ENCODE measurements at places on chromosomes 5 and 9.

DNA sequence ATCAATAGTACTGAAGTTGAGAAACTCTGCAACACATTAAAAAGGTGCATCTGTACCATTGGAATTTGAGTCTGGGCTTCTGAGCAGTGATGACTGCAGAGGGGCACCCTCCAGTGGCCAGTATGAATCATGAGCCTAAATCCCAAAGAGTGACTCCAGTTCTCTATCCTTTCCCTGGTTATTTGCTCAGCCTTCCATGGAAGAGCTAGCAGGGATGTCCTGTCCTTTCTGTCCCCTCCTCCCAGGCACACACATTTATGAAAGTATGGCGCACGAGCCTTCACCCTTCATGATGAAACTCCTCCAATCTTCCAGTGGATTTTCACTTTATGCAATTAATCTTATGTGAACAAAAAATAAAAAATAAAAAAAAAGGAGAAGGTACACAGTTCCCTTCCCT is 81.0 kb downstream of the ESM1 start:
- DNase-seq, result peak; percentile 20

DNA sequence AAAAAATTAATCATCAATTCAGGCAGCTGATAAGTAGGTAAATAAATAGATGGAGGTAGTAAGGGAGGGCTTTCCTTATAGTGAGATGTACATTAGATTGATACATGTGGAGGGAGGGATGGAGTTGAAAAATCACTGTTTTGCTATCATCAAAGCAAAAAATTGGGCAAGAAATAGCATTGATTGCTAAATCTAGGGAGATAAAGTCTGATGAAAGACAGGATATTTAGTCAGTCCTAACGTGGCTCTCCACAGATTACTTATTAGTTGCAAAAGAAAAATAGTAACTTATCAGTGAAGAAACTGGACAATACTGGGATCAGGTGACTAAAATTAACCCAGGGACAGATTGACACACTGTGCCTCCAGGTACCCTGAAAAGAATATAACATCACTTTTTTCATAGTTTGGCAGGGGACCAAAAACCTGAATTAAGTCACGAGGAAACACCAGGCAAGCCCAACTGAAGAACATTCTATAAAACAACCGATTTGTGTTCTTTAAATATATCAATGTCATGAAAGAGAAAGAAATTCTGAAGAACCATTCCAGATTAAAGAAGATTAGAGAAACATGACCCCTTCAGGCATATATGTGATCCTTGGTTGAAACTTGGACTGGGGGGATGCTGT is 27.1 kb upstream of the GOLPH3 start:
- no peak for DNase-seq

DNA sequence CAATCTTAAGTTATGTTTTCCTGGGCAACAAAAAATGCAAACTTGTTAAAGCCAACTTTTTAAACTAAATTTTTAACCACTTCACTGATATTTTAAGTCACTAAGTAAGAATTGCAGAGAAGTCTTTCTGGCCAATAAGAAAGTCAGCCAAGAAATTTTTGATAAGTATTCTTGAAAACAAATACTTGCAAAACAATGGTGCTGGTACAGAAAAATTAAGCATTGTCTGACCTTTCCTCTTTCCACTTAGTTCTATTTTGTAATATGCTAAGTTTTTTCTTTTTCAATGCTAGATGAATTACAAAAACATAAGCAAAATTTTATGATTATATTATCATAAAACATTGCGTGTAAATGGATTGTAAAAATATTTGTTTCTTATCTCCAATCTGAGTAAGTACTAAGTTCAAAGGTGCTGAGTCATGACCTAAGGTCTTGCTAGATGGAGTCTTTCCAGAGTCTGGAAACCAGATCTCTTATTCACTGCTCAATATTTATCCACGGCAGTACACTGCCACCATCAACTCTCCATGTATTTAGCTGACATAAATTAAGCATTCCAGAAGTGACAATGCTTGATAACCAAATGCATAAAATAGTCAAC is 139.7 kb downstream of the MEF2C start:
- no peak for DNase-seq

DNA sequence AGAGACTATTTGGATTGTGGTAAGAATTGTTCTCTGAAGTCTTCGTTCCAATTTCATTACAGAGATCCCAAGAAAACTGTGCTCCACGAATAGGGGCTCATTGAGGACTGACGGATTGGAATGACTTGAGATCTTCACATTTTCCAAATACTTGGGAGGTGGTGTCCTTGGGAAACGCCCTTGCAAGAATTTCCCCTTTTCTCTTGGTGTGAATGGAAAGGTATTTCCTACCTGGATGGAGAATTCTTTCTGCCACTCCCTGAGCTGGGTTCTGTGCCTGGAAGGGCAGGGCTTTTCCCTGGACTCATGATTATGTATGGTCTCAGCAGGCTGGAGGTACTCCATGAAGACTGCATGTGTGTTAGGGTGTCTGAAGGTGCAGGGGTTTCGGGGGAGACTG is 53.9 kb downstream of the SNX18 start:
- no peak for DNase-seq

DNA sequence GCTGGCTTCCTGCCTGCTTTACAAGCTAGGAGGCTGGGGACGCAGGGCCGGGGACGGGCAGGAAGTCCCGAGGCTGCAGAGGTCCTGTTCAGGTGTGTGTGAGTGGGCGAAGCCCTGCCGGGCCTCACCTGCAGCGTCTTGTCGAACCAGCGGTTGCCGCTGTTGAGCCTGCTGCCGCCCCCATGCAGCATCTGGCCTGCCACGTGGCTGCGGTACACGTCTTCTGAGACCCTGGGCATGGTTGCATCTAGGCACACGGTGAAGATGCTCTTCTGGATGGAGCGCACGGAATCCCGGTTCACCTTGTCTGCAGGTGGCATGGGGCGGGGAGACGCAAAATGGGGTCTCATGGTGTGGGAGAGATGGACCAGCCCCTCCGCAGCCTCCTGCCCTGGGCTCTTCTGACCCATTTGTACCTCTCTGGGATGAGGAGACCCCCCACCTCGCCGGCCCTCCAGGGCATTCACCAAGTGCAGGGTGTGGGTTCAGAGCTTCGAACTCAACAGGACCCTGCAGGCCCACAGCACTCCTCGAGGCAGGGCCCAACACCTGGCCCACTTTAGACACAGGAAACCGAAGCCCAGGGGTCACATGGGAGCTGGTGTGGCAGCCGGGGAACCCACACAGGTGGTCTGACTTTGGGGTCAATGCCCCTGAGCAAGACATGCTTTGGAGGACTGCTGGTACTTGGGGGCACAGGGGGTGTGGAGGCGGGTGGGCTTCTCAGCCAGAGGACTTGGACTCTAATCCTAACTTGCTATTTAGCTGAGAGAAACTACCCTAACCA is 10.0 kb downstream of the CRAT start:
- peak; percentile 22 for DNase-seq

GRCh38 chr9:131404581-131404980 is 10.7 kb downstream of the PRRC2B start:
- DNase-seq, result no peak

- no peak for DNase-seq
Observed at GRCh38 chr9:110707419-110707818, 38.8 kb downstream of the MUSK start.

GRCh38 chr5:74111764-74112163 is 485.8 kb downstream of the ARHGEF28 start:
- DNase-seq, result no peak

GRCh38 chr5:10289353-10289752 is 18.3 kb downstream of the CMBL start:
- peak; percentile 75 for DNase-seq

DNA sequence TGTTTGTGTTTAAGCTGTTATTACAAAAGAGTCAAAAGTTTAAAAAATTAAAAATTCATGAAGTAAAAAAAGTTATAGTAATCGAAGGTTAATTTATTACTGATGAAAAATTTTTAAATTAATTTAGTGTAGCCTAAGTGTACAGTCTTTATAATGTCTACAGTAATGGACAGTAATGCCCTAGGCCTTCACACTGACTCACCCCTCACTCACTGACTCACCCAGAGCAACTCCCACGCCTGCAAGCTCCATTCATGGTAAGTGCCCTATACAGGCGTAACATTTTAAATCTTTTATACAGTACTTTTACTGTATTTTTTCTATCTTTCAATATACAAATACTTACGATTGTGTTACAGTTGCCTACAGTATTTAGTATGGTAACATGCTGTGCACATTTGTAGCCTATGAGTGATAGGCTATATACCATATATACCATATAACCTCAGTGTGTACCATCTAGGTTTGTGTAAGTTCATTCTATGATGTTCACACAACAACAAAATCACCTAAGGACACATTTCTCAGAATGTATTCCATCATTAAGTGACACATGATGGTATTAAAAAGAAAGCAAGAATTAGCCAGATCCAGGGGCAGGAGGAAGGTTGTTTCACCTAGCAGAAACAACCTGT is 40.1 kb downstream of the DCAF10 start:
- DNase-seq, result no peak

- DNase-seq, result no peak
Observed at GRCh38 chr5:61467766-61468482, 135.9 kb downstream of the ZSWIM6 start.

DNA sequence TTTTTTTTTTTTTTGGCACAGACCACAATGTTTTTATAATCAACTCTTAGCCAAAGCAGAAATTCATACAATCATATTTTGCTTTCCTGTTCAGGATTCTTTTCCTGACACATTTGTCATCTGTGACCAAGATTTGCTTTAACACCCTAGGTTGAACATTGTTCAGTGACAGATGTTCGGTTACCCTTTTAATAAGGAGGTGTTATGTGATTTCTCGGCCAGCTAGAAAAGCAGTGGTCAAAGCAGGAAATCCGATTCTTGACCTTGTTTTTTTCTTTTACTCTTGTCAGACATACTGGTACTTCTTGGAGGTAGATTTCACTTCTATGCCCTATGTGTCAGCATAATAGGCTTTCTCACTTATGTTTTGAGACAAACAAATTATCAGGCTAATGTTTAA is 335.3 kb upstream of the ACTBL2 start:
- no peak for DNase-seq

GRCh38 chr9:71119746-71120145 is 1.7 kb downstream of the TRPM3 start:
- no peak for DNase-seq

Measured in RPMI8226 (cell line).